ENCODE measurements at places on chromosomes 5 and 9.

GRCh38 chr9:438961-439768 is 224.5 kb downstream of the DOCK8 start:
- DNase-seq = no peak

DNA sequence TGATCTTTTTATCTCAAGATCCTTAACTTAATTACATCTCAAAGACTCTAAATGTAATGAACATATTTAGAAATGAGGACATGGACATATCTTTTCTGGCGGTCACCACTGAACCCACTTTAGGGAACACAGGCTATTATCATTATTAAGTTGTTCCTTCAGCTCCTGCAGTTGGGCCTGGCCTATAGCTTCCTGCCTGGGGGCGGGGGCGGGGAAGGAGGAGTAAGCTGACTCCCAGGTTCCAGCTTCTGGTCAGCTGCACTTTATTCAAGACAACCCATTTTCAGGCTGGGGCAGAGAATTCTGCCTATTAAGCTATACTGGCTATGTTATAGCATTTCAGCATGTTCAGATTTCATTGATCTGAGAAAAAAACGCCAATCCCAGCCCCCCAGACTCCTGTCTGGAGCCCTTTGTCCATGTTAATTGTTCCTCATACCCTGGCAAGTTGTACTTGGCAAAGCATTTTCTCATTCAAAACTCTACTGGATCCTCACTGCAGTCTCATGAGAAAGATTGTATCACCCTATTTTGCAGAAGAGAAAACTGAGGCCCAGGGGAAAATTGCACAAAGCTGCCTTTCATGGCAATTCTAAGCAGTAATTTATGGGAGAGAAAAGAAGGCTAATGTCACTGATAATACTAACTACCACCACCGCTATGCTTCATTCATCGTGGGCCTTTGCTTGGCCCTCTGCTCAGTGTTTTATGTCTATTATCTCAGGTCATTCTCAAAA is 25.1 kb downstream of the COL15A1 start:
- DNase-seq = no peak

- DNase-seq = no peak
These were observed 166.8 kb downstream of the YIPF5 start for GRCh38 chr5:144003636-144004035.

GRCh38 chr5:162806195-162806594 is 631.2 kb upstream of the CCNG1 start:
- DNase-seq = no peak
